M059J (cell line): ENCODE measurements at places on chromosomes 12 and 14. TPM values are rescaled to one million over a fixed set of nuclear protein-coding genes. Genes with fewer than 3 reads are reported as not detected.
A peak's percentile ranks its signal among the peaks of the same experiment; 100 is the strongest.

DNA sequence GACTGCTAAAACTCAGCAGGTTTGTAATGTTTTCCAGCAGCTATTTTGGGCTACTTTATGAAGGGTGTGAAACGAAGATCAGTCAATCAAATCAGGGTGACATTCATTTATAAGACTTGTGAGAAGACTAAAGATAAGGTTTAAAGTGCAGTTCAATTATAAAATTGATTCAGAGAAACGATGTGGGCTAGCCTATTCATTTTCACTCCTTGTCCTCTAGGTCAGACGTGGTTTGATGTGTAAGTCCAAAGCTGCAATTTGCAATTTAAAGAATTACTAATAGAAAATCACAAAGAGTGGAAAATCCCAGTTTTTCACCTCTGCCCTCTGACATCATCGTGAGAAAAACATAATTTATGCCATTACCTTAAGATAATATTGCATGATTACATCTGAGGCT is 243.5 kb upstream of the NOVA1 start:
- no peak for DNase-seq

Gene NINJ2
- 0.81 TPM in 1 of 2 replicates, not detected in the other for total RNA-seq

Gene OR10AD1
- not detected in 2 replicates for total RNA-seq

Gene CIDEB
- not detected in 2 replicates for total RNA-seq

GRCh38 chr12:89947437-89948270 is 239.0 kb upstream of the ATP2B1 start:
- peak; percentile 92 for DNase-seq

GRCh38 chr12:89999699-90000505 is 291.3 kb upstream of the ATP2B1 start:
- peak; percentile 40 for DNase-seq

DNA sequence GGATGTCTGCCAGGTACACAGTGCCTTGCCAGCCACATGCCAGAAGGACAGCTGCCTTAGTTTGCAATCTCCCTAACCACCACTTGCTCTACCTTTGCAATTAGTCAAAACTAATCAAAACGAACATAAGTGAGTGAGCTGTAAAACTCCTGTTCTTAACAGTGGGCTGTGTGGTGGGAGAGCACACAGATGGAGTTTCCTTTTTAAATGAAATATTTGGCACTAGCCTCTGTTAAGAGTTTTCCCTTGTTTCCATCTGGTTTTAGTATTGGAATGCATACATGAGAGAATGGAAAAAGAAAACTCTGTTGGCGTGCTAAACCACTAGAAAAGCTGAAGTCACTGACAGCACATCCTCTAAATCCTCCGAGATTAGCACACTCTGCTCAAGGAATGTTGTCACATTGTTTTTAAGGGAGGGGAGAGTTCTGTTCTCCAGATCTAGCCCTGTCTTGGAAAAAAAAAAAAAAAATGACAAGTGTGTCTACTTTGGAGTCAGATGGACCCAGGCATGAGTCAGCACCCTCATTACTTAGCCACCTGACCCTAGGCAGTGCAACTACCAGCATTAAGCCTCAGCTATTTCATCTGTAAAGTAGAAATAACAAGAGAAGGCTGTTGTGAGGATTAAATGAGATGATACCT is 83.9 kb downstream of the STXBP6 start:
- DNase-seq = peak; percentile 13

DNA sequence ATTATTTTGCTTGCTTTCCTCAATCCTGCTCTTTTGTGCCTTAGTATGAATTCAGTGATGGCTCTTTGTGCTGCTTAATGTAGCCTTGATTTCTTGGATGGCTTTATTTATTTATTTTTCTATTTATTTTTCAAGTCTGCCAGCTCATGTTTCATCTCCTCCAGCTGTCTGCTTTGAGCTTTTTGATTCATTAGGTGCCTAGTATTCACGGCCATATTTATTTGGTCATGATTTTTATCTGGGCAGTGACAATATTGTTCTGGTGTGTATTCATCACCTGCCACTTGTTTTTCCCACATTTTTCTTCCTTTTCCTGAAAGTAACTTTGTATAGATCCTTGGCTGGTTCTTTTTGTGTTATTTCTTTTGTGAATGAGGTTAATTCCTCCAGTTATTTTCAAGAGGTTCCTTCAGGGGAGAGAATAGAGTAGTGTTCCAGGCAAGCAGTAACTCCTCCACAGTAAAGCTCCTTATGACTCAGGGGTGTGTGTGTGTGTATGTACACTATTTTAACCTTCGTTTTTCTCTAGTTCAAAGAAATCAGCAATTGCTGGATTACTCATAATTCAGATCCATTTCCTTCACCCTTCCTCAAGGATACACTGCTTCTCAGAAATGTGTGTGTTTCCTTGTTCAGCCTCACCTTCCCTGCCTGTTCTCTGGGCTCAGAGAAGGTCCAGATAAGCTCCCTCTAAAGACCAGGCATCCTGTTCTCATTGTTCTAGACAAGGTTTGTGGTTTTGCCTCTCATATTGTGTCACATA is 51.6 kb upstream of the PMCH start:
- no peak for DNase-seq

- no peak for DNase-seq
Measured at GRCh38 chr14:88420187-88420586, 34.7 kb downstream of the SPATA7 start.

DNA sequence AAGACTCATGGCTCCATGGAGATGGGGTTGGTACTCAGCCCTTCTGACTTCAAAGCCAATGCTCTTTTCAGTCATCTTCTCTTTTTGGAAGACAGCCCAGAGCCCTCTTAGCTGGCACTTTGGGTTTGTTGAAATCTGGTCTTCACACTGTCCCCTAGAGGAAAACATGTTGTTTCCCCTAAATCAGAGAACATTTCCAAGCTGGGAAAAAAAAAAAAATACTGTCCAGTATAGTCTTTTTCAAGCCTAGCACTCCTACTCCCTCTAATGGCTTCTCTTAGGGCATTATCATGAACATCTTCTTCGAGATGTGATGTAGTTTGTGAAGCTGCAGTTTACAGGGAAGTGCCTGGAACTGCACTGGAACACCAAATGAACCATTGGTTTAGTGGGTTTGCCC is 3.0 kb upstream of the ZC3H14 start:
- peak; percentile 61 for DNase-seq

GRCh38 chr14:80300351-80300750 is 89.0 kb upstream of the DIO2 start:
- no peak for DNase-seq

Gene CCDC175
- not detected in 2 replicates for total RNA-seq

GRCh38 chr14:42224053-42224888 is 617.6 kb downstream of the LRFN5 start:
- peak; percentile 51 for DNase-seq

Gene C1R
- 88.8 and 112 TPM in 2 replicates for total RNA-seq

DNA sequence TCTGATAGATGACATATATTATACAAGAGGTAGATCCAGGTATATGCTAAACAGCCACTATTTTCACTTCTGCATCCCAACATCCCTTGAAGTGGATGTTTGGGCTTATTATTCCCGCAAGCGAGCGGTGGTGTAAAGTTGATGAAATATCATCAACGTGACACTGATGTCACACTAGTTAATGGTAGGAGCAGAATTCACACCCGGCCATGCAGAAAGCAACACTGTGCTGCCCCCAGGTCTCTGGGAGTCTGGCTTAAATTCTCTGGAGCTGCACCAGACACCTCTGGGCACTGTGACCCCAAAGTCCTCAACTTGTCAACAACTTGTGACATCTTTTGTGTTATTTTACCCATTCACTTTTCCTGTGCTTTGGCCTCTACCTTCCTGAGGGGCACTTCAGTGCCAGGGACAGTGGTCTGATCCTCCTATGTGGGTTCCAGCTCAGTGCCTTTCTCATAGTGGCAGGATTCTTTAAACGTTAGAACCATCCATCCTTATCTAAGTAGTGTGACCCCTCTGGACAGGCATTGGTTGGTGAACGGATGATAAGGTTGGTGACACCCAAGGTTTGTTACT is 952 bp downstream of the DRAM1 start:
- DNase-seq = no peak

DNA sequence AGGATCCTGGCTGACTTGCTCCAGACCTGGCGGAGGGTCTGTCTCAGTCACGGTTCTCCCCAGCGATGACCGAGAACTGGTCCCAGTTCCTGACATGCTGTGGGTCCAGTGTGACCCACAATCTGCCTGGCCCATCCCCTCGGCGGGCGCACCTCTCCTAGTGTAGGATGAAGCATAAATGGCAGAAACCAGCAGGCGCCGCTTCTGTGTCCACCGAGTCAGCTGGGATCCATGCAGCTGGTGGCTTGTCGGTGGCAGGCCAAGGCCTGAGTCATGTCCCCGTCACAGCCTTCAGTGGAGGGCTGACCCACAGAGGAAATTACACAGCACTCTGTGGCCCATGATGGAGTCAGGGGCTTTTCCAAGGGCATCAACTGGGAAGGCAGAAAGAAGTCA is 38.5 kb downstream of the NFKBIA start:
- peak; percentile 86 for DNase-seq

Gene PRICKLE1
- total RNA-seq = 3.9 and 5.1 TPM in 2 replicates

DNA sequence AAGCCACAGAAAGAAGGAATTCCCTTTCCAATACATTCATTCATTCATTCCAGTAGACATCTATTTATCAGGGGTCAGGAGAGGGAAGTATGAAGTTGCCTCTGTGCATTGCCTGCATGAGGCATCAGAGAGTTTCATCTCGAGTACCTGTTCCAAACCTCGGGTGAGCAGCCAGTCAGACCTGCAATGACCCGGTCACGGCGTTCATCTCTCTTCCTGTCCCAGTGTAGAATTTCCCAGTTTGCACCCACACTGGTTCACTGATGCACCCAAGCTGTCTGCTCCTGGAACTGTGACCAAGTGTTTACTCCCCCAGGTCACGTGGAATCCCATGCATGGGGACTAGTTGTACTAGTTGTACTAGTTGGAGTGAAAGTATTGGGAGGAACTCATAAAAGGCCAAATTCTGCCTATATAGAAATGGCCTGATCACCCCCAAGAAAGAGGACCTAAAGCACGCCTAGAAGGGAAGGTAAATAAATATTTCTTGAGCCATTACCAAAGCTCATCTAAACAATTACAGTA is 22.3 kb upstream of the PRKAB1 start:
- DNase-seq = no peak

DNA sequence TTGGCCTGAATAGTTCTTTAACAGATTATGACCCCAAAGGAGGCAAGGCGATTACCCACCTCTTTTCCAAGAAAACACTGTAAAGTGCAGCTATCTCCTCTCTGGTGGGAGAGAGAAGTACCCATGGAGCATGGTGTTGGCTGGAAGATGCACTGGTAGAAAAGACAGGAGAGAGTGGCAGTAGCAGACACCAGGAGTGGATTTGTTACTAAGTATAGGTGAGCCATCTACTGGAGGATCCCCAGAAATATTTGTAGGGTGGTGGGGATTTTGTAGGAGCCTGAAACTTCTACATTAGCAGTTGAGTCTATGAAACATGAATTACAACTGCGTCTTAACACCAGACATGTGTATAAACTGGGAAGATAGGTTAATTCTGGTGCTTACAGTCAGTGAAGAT is 148.0 kb downstream of the SLC38A4 start:
- peak; percentile 59 for DNase-seq

DNA sequence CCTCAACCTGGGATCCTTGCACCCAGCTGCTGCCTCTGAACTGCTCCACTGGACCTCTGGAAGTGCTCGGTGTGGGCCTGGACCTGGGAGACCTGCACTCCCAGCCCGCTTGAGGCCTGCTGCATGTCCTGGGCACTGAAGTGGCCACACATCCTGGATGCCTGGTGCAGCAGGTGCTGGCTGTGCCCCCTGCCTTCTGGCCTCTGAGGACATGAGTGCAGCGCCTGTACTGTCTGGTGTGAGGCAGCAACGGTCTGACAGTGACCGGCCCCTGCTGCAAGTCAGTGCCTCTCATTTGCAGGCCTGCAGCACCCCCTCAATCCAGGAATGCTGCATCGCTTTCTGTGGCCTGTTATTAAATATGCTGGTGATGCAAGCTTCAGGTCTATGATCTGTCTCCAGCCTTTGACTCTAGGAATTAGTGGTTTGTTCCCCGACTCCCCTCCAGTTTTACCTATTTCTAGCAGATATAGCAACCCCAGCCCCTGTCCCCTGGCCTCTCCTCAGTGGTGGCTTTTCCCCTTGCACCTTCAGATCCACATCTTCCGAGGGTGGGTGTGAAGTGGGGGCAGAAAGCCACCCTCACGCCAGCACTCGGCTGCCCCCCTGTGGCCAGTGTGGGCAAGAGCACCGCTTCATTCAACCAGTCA is 3.6 kb downstream of the SMIM41 start:
- peak; percentile 42 for DNase-seq

Gene GRIP1
- total RNA-seq = 0.12 and 2.9 TPM in 2 replicates

- no peak for DNase-seq
Measured at GRCh38 chr12:39395866-39396265, 47.1 kb downstream of the KIF21A start.

DNA sequence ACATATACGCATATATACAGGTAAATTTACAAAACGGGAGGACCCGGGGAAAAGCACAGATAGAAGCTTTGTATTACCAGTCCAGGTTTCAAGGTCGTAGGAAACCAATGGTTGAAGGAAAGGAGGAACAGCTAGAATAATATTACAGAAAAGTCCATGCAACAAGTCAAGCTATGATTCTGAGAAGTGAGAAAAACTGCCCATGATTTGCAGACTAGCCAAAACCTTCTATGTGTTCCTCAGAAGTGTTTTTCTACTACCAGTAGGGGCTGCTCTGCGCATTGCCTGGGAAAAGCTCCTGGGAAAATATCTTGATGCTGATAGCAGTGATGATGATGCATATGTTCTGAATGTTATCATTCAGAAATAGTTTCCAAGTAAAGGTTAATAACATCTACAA is 2.2 kb downstream of the PDZRN4 start:
- peak; percentile 15 for DNase-seq

- DNase-seq = peak; percentile 7
Measured at GRCh38 chr14:53751650-53752049, 205.0 kb downstream of the BMP4 start.

Gene KRT5
- total RNA-seq = not detected in 2 replicates

Gene CALCOCO1
- 28.3 and 47.3 TPM in 2 replicates for total RNA-seq

GRCh38 chr12:13702381-13702780 is 279.0 kb downstream of the GRIN2B start:
- no peak for DNase-seq

Gene PLEKHD1
- total RNA-seq = not detected in 2 replicates

DNA sequence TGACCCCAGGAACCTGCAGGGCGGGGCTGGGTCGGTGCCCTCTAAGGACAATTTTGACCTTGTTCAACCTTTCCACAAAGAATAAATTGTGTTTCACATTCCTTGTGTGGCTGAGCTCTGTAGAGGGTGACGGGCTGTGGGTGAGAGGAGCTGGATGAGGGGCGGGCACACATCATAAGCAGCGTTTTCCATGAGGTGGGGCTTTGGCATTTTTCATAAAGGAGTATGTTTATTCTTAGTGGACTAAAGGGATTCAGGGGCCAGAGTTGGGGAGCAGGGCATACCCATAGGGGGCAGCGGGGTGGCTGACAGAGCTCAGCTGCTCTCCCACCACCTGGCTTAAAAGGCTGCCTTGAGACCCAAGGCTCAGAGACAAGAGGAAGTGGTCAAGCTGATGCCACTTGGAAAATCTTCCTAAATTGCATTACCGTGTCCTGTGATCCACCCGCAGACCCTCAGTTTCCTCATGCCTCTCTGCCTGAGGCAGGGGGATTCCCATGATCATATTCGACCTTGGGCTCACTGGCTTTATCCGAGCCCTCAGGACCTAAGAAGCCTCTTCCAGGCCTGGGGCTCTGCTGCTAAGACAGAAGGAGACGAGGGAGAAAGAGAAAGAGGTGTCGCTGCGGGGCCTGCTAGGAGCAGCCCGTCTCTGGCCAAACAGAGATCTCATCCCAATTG is 11.4 kb downstream of the MMP14 start:
- peak; percentile 53 for DNase-seq

- DNase-seq = peak; percentile 18
Measured at GRCh38 chr12:32559434-32559833, 119.7 kb upstream of the DNM1L start.

- DNase-seq = no peak
Measured at GRCh38 chr14:24986206-24986893, 63.6 kb downstream of the STXBP6 start.
